ENCODE measurements at places on chromosomes 1 and 21.

- DNase-seq, result peak; percentile 37
Observed at GRCh38 chr1:214551436-214552173, at the start of gene PTPN14. TSS of gene PTPN14 (minus strand) at chr1:214551602. CDS start at chr1:214464803, 86,799 bp downstream.

DNA sequence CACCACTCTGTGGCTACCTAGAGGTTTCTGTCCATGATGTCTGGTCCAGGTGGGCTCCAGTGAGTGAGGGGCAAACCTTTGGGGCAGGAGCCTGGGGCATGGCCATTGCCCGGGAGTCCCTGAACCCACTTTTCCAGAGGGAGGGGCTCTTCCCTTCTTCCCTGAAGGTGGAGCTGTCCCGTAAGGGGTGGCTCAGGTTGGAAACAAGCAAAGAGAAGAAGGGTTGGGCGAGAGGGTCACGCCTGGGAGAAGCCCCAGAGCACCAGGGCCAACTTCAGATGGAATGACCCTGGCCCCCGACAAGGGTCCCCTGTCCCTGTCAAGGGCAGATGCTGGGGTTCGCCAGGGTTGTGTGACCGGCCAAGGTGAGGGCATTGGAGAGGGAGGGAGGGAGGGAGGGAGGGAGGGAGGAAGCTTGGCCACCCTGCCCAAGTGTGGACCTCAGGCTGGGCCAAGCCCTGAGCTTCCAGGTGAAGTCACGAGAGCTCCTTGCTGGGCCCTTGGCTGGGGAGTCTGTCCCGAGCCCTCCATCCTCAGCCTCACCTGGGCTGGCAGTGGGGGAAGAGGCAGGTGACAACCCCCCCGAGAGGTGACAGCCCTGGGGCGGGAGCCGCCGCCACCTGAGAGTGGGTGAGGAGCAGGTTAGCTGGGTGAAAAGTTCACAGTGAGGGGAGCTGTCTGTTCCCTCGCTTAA is 69.6 kb downstream of the DHRS3 start:
- DNase-seq, result no peak

DNA sequence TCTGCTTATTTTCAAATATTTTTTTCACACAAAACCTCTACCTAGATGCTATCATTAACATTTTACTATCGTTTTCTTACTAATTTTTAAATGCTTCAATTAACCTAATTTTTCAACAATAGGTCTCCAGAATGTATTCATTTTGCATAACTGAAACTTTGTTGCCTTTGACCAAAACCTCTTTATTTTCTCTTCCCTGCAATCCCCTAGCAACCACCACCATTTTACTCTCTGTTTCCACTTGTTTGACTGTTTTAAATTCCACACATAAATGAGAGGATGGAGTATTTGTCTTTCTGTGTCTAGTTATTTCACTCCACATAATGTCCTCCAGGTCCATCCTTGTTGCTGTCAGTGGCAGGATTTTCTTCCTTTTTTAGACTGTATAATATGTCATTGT is 9.5 kb upstream of the F13B start:
- DNase-seq, result no peak

GRCh38 chr1:177979272-177979671 is 9.4 kb upstream of the SEC16B start:
- no peak for DNase-seq

DNA sequence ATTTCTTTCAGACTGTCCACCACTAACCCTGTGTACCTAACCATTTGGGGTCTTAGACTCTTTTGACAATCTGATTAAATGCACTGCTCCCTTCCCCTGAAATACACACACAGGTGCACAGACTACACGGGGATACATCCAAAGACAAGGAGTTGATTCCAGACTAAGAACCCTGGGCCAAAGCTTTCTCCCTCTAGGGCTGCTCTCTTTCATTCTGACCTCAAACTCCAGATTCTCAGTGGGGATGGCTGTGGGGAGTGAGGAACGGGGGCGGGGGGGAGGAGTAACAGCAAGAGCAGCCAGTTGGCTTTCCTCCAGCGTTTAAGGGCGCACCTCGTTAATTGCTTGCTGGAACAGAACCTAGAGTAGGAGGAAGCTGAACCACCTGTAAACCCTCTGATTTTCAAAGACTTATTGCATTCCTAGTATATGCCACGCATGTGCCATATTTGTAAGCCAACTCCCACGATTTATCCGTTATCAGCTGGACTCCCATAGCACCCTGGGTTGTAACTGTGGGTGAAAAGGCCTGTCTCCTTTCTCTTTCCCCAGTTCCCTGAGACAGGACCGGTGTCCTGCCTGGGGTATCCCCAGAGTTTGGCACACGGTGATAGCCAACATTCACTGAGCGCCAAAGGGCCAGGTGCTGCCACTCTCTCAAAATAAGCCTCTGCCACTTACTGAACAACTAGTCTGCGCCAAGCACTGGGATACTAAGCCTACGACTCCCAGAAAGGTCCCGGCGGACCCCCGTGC is 920 bp downstream of the MTHFR start:
- DNase-seq, result no peak

GRCh38 chr1:54156201-54156600 is 3.4 kb upstream of the CDCP2 start:
- no peak for DNase-seq

DNA sequence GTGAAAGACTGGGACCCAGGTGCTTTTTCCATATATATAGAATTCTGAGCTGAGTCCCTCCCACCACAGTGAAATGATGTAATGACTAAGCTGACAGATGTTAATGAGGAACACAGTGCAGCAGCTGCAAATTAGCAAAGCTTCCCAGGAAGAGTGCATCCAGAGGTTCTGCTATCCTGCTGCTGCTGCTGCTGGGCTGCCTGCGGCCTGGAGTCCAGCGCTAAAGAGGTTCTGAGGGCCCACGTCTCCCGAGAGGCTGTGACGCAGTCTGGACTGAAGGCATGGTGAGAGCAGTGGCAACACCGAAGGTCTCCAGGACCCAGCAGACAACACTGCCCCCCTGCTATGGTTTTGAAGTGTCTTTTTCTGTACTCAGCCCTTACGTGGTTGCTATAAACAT is 63.9 kb downstream of the URB2 start:
- no peak for DNase-seq

- no peak for DNase-seq
Observed at GRCh38 chr1:68157416-68157815, 74.9 kb downstream of the WLS start.
